NCI-H2107 (cell line): ENCODE measurements at places on chromosomes 1 and 21.
A peak's percentile ranks its signal among the peaks of the same experiment; 100 is the strongest.

GRCh38 chr1:30740251-30741238, 17.0 kb downstream of the LAPTM5 start:
- DNase-seq, result no peak

GRCh38 chr1:33302325-33302724, 18.6 kb downstream of the A3GALT2 start:
- no peak for DNase-seq

DNA sequence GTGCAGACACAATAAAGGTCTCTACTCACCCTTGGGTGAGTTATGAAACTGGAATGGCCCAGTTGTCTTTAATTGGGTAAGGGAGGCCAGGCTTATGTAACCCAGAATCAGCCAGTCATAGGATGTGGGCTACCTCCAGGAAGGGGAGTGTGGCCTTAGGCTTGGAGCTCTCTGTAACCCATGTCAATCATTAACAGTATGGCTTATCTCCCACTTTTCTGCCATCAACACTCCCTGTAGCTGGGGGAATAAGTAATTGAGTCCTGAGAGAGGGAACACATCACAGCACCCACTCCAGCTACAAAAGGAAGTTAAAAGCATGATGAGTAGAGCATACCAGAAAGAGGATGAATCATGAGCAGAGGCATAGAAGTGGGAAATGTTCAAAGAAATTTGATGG, 327.0 kb upstream of the DUSP10 start:
- DNase-seq, result no peak

GRCh38 chr1:35364741-35365140, 96.2 kb downstream of the ZMYM4 start:
- DNase-seq, result no peak

DNA sequence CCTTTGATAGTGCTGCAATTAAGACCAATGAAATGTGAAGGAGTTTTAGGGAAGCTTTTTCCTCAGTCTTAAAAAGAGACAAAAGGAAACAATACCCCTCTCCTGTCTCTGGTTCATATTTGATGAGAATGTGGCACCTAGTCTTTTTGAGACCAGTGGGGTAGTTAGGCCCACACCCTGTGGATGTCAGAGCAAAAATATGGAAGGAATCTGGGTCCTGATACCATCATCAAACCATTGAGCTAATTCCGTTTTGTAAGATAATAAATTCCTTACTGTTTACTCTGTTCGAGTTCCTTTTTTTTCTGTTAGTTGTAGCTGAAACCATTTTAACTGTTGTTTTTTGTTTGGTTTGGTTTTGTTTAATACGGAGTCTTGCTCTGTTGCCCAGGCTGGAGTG, 33.3 kb downstream of the PTPRC start:
- no peak for DNase-seq

DNA sequence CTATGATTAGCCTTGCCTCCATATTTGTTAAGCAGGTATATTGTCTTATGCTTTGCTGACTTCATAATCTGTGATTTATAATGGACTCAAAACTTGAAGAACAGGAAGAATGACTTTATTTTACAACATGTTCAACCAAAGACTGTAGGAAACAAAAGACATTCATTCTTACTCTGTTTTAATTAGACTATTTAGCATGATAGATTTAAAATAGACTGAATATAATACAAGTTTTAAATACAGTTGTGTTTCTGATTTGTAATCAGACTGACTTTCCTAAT, 63.1 kb downstream of the CDC14A start:
- DNase-seq, result no peak

DNA sequence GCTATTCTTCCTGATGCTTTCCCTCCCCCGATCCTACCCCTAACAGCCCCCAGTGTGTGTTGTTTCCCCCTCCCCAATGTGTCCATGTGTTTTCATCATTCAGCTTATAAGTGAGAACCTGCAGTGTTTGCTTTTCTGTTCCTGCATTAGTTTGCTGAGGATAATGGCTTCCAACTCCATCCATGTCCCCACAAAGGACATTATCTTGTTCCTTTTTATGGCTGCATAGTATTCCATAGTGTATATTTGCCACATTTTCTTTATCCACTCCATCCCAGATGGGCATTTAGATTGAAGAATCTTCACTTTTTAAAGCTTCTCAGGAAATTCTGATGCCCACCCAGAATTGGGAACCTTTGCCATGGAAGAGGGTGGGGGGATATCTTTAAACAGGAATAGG, 19.0 kb upstream of the SLC2A1 start:
- DNase-seq, result no peak

DNA sequence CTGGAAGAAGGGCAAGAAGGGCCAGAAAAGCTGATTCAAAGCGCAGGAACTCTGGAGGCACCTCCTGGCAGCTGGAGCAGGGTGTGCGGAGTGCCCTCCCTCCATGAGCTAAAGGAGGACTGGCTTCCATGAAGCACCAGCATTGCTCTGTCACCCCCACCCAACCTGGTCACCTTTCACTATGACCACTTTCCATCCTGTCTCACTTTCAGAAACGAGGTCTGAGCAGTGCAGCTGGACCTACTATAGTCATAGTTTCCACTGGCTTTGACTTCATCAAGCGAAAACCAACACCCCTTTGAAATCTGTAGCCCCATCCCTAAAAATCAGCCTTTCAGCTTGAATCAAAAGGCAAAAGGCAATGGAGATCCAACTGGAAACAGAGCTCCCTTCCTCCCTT, 84.8 kb upstream of the CACNA1E start:
- DNase-seq, result no peak

GRCh38 chr1:70318191-70318590, 36.3 kb downstream of the ANKRD13C start:
- DNase-seq, result no peak

- DNase-seq, result no peak
These were observed 13.2 kb upstream of the C2CD2 start for GRCh38 chr21:41966872-41967621.

DNA sequence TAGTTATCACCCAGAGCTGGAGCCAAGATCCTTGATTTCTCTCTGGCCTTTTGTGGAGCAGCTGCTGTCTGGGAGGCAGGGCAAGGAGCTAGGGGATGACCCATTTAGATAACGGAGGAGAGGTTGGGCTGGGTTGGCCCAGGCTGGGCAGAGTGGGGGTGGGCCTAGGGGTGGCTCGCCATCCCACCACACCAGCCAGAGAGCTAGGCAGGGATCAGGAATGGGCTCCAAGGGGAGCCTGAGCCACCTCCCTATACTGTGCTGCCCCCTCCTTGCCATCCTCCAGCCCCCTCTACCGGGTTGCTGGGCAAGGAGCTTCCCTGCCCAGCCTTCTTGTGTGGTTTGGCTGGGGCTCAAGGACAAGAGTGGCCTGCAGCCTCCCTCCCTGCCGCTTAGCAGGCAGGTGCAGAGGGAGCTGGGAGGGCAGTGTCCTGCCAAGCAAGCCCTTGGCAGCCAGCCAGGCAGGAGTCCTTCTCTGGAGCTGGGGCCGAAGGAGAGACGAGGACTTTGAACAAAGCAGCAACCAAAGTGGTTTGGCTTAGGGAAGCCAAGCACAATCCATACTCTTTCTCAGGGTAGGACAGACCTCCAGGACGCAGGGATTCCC, 4.1 kb downstream of the NUAK2 start:
- DNase-seq, result peak; percentile 89

- DNase-seq, result no peak
These were observed 1.9 kb downstream of the RUSC1 start for GRCh38 chr1:155322571-155322952.

DNA sequence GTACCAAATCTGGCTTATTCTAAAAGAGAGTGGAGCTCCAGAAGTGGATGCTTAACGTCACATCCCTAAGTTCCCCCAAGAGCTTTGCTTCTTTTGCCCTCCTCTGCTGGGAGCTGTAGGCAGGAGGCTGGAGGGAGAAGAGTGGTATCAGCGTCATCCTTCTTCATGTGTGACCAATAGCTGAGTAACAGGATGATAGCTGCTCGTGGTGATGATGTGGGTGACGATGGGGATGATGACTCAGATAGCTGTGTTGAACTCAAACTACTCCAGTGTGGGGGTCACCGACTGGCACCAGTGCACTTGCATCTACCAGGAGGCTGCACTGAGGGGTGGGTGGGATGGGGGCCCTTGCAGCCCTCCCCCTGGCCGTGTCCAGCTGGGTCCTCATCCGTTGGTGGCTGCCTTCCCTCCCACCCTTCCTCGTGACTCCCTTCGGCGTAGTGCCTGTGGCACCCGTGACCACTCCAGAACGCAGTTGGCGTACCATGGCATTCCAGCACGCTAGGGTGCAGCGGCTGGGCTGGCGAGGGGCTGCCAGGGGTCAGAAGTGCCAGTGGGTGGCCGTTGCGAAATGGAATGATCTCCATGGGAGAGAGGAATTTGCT, 1.1 kb downstream of the IGFN1 start:
- no peak for DNase-seq

DNA sequence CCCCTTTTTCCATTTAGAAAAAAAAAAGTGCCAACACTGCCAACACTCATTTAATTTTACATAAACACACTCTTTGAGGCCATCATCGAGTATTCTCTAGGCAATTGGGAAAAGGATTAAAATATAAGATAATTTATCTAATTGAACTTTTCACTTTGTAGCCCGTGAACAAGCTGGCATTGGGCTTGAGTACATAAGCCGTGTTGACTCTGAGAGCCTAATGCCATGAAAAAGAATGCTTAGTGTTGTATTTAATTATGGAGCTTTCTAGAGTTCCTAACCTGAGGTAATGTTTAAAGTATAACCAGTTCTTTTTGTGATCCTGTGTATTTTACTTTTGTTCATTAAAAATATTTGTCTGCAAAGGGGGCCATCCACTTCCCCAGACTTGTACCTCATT, 193.8 kb downstream of the LYPLAL1 start:
- no peak for DNase-seq

GRCh38 chr1:70485624-70486023, 74.6 kb downstream of the CTH start:
- DNase-seq, result no peak

GRCh38 chr1:111227434-111227833, at the start of gene CHI3L2:
CHI3L2 (plus strand) TSS chr1:111227713; CDS start chr1:111227730, 17 bp downstream.
- DNase-seq, result no peak

GRCh38 chr1:112618721-112619517, at the start of gene ST7L:
ST7L (minus strand) TSS chr1:112619141; CDS start chr1:112619113, 28 bp downstream.
- peak; percentile 77 for DNase-seq

GRCh38 chr1:27102707-27103468, 52.0 kb downstream of the SLC9A1 start:
- DNase-seq, result peak; percentile 61

DNA sequence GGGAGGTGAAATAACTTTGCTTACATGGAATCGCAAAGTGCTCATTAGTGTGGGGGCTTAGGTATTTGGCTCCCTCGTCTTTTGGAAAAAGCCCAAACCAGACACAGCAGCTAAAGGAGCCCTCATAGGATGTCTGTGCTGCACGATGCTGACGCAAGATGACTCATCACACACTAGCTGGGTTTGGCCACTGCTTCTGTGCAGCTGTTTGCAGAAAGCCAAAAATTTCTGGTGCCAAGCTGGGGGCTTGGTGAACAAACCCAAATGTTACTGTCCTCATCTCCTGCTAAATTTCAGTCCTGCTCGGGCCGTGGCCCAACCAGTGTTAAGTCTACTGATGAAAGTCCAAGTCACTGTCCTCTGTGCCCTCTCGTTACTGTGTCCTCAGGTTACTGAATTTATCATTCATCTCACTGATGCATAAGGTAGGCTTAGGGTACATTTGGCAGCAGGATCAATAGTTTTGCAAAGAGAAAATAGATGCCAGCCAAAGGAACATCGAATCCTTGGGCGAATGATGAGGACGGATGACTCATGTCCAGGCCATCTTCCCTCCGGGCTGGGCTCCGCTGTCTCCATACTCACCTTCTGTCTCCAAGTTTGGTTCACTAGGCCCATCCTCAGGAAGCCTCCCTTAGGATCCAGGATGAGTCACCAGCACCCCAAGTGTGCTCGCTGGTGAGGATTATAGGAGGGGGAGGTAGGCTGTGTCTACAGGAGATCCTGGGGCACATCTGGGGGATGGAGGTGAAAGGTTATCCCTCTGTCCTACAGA, 177.7 kb downstream of the ADSS2 start:
- no peak for DNase-seq

- no peak for DNase-seq
These were observed 88.4 kb upstream of the RHOU start for GRCh38 chr1:228646717-228647522.

GRCh38 chr1:175597205-175597604, 146.2 kb downstream of the TNR start:
- DNase-seq, result no peak

DNA sequence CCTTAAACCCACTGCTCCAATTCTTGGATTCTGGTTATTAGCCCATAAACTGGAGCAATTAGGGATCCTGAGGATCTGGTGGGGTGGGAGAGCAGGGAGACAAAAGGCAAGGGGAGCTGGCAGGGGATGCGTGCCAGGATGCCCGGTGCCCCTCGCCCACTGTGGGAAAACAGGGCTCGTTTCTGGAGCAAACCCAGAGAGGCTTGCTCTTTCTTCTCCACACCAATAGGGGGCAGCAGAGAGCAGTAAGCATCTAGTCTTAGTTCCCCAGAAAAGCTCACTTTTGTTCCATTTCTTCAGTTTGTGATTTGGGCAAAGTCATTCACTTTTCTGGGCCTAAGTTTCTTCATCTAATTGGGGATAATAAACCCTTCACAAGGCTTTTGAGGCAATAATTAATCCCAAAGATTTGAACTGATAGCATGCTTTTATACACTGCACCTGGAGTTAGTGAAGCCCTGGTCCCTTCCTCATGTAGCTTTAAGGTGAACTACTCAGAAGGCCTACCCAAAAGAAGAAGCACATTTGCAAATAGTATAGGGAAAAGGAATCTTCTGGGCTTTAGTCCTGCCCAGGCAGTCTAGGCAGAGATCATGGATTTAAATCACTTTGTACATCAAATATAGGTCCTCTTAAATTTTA, 160.6 kb upstream of the USP24 start:
- DNase-seq, result peak; percentile 41

- no peak for DNase-seq
These were observed 29.5 kb upstream of the ECE1 start for GRCh38 chr1:21319447-21320407.

DNA sequence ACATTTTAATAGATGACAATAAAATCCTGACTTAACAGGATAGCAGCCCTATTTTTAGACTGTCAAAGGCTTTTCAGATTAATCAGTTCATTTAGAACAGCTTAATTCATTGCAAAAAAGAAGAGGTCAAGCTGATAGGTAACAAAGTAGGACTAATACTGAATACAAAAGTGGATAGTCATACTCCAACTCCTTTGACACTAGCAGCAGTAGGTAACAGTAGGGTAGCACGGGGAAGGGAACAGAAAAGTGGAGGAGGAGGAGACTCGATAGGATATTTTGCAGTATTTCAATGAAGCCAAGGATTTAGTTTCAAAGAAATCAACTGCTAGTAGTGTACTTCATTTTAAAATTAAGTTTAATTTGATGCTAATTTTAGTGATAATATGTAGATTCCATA, 51.1 kb downstream of the USP1 start:
- DNase-seq, result no peak
